Karpas-422 (cell line): ENCODE measurements at places on chromosomes 11 and 22.

DNA sequence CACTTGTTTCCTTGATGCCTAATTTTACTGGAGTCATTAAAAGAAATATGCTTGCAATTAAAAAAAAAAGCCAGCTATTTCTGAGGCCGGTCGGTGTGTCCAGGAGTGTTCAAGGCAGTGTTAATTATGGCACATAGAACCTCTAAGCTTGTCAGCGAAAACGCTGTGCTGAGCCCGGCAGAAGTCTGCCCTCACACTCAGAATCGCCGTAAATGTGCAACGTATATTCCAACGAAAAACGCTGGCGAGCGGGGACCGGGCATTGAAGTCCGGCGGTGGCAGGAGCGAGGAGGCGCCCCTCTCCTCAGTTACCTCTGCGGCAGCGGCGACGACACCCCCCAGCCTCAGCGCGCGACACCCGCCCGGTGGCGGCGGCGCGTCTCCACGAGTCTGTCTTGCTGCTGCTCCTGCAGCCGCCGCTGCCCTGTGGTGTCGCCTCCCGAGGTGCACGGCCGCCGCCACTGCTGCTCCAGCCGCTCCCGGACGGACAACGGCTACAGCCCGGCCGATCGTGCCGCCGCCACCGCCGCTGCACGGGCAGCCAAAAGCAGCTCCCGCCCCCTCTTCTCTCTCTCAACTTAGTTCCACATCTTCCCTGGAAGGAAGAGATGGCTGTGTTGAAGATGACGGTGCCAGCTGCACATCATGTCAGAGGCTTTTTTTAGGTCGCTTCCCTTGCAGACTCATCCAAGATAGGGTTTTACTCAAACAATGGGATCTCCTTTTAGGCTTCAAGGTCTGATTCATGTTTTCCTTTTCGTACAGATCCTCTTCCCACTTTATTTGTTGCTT, 56.0 kb downstream of the JAM3 start:
- H3K27me3 ChIP-seq, result no peaks in the 10 kb centered on the region
- no peaks in the 10 kb centered on the region for H3K4me1 ChIP-seq
- DNase-seq, result no peak
- H3K4me3 ChIP-seq, result no peak overlapping the region
- no peak overlapping the region for H3K27ac ChIP-seq

- no peak for DNase-seq
- H3K27ac ChIP-seq, result no peak overlapping the region
- no peak overlapping the region for H3K4me3 ChIP-seq
- no peaks in the 10 kb centered on the region for H3K4me1 ChIP-seq
Observed at GRCh38 chr11:129247135-129247534, 55.0 kb upstream of the ARHGAP32 start.

- H3K4me3 ChIP-seq, result no peak overlapping the region
- H3K36me3 ChIP-seq, result no peaks in the 10 kb centered on the region
- no peaks in the 10 kb centered on the region for H3K27me3 ChIP-seq
- no peak for DNase-seq
Observed at GRCh38 chr11:112881461-112881860, 79.8 kb upstream of the NCAM1 start.

GRCh38 chr11:92477686-92478085, 253.1 kb downstream of the FAT3 start:
- no peaks in the 10 kb centered on the region for H3K27me3 ChIP-seq
- no peaks in the 10 kb centered on the region for H3K36me3 ChIP-seq

GRCh38 chr11:92702805-92703448, 266.5 kb upstream of the MTNR1B start:
- H3K27ac ChIP-seq, result no peak overlapping the region
- H3K4me1 ChIP-seq, result no peaks in the 10 kb centered on the region
- no peak overlapping the region for H3K4me3 ChIP-seq
- H3K36me3 ChIP-seq, result no peaks in the 10 kb centered on the region
- DNase-seq, result no peak

DNA sequence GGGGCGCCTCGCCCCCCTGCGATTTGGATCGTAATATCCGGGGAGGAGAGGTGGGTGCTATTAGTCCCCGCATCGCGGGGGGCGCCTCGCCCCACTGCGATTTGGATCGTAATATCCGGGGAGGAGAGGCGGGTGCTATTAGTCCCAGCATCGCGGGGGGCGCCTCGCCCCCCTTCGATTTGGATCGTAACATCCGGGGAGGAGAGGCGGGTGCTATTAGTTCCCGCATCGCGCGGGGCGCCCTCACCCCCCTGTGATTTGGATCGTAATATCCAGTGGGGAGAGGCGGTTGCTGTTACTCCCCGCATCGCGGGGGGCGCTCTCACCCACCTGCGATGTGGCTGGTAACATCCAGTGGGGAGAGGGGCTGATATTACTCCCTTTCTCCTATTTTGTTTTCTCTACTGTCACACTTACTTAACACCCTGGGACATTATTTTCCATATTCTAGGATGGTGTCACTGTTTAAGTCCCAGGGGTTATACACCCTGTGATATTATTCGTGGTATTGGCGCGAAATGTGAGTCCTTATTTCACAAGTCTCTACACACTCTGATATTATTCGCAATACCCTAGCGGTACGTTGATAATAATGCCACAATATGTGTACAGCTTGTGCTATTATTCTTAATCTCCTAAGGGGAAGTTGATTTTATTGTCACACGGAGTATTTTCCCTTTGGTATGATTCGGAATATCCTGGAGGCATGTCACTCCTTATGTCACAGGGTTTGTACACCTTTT, 57.8 kb upstream of the ALDH3B2 start:
- no peak for DNase-seq
- no peaks in the 10 kb centered on the region for H3K36me3 ChIP-seq
- no peaks in the 10 kb centered on the region for H3K4me1 ChIP-seq
- H3K27me3 ChIP-seq, result no peaks in the 10 kb centered on the region
- H3K27ac ChIP-seq, result no peak overlapping the region
- H3K4me3 ChIP-seq, result no peak overlapping the region

GRCh38 chr11:95512682-95513081, 276.9 kb downstream of the FAM76B start:
- no peaks in the 10 kb centered on the region for H3K36me3 ChIP-seq
- no peaks in the 10 kb centered on the region for H3K4me1 ChIP-seq
- H3K4me3 ChIP-seq, result no peak overlapping the region

DNA sequence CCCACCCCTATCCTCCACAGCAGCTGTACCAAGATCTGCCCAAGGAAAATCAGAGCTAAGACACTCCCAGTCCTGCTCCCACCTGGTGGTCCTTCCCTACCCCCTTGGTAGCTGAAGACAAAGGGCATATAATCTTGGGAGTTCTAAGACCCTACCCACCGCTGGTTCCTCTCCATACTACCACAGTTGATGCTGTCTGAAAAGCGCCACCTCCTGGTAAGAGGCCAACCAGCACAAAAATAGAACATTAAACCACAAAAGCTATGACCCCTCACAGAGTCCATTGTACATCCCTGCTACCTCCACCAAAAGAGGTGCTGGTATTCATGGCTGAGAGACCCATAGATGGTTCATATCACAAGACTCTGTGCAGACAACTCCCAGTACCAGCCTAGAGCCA, 161.5 kb upstream of the ARHGAP42 start:
- H3K4me3 ChIP-seq, result no peak overlapping the region
- no peak overlapping the region for H3K27ac ChIP-seq
- peak; percentile 58 for DNase-seq
- no peaks in the 10 kb centered on the region for H3K36me3 ChIP-seq
- no peaks in the 10 kb centered on the region for H3K4me1 ChIP-seq
- no peaks in the 10 kb centered on the region for H3K27me3 ChIP-seq

GRCh38 chr11:41145420-41145819, 314.0 kb downstream of the LRRC4C start:
- no peak overlapping the region for H3K27ac ChIP-seq
- H3K4me3 ChIP-seq, result no peak overlapping the region
- no peaks in the 10 kb centered on the region for H3K4me1 ChIP-seq
- H3K27me3 ChIP-seq, result no peaks in the 10 kb centered on the region

DNA sequence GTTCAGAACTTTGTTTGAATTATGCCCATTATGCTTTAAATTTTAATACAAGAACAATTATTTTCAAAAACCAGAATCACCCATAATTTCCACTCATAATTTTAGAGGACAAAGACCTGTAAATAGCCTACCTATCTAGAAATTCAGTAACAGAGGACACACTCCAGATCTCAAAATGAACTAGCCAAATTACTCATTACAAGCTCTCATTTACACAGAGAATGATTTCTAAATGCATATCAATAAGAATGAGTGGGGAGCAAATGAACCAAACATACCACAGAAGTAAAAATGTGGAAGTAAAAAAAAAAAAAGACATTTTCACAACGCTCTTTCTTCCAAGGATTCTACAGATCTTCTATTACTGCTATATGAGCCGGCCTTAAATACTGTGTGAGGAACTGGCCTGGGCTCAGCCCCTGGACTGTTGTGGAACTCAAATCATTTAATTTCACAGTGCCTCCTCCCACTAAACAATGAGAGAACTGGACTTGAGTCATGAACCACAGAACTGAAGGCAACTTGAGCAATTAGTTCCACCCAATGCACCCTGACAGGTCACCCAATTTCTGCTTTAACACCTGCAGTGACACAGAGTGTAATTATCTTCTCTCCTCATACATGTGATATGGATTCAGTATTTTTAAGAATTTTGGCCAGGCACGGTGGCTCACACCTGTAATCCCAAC, 8.0 kb downstream of the MRTFA start:
- H3K4me3 ChIP-seq, result no peak overlapping the region
- H3K4me1 ChIP-seq, result peaks cover 14% of the 10 kb centered on the region
- 0 out of 2 replicates have a peak, but pooled peaks cover 4% of the 10 kb centered on the region for H3K36me3 ChIP-seq
- no peak for DNase-seq
- no peaks in the 10 kb centered on the region for H3K27me3 ChIP-seq

DNA sequence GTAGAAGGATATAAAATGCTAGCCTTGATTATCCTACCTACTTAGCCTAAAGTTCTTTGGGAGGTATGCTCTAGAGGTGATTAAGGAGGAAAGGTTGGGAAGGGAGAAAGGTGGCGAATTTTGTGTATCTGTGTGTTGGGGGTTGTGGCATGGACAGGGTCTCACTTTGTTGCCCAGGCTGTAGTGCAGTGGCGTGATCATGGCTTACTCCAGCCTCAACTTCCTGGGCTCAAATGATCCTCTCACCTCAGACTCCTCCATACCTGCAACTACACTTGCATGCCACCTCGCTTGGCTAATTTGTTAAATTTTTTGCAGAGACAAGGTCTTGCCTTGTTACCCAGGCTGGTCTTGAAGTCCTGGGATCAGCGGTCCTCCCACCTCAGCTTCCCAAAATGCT, 1094.8 kb downstream of the DLG2 start:
- no peak overlapping the region for H3K27ac ChIP-seq
- H3K36me3 ChIP-seq, result no peaks in the 10 kb centered on the region
- H3K4me3 ChIP-seq, result no peak overlapping the region
- H3K4me1 ChIP-seq, result peaks cover 7% of the 10 kb centered on the region
- no peak for DNase-seq

DNA sequence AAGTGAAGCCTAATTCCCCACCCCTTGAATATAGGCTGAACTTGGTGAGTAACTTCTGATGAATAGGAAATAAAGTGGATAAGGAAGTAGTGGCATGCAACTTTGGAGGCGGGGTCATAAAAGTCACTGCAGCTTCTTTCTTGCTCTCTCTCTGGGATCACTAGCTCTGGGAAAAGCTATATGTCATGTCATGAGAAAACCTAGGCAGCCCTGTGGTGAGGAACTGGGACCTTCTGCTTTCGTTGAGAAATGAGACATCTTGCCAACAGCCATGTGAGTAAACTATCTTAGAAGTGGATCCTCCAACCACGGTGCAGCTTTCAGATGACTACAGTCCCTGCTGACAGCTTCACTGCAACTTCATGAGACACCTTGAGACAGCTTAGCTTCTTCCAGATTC, 15.7 kb downstream of the ZNF214 start:
- H3K27ac ChIP-seq, result no peak overlapping the region
- H3K4me1 ChIP-seq, result no peaks in the 10 kb centered on the region
- no peak overlapping the region for H3K4me3 ChIP-seq
- H3K27me3 ChIP-seq, result no peaks in the 10 kb centered on the region

DNA sequence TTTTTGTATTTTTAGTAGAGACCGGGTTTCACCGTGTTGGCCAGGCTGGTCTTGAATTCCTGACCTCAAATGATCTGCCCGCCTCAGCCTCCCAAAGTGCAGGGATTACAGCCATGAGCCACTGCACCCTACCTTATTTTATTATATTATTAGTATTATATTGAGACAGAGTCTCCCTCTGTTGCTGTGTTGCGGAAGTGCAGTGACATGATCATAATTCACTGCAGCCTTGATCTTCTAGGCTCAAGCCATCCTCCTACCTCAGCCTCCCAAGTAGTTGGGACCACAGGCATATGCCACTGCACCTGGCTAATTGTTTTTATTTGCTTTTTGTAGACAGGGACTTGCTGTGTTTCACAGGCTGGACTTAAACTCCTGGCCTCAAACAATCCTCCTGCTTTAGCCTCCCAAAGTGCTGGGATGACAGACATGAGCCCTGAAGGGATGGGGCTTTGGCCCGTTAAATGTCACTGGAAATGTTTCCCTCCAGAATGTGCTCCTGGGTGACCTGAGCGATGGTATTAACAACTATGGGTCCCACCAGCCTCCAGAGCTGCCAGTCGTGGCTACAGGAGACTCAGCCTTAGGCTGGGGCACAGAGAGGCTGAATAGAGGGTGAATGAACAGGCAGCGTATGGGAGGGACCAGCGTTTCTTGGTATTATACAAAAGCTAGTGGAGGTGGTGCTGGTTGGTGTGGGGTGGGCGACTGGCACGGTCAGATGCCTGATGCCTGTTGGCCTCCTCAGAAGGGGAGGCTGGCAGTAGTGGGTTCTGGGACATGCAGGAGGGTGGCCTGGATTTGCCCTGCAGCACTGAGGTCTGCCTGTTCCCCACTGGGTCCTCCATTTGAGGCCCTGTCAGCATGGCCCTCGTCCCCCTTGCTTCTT, 7.3 kb downstream of the TANGO2 start:
- no peak overlapping the region for H3K4me3 ChIP-seq
- H3K27me3 ChIP-seq, result no peaks in the 10 kb centered on the region
- peak overlapping the region; percentile 71 for H3K27ac ChIP-seq
- DNase-seq, result peak; percentile 73

DNA sequence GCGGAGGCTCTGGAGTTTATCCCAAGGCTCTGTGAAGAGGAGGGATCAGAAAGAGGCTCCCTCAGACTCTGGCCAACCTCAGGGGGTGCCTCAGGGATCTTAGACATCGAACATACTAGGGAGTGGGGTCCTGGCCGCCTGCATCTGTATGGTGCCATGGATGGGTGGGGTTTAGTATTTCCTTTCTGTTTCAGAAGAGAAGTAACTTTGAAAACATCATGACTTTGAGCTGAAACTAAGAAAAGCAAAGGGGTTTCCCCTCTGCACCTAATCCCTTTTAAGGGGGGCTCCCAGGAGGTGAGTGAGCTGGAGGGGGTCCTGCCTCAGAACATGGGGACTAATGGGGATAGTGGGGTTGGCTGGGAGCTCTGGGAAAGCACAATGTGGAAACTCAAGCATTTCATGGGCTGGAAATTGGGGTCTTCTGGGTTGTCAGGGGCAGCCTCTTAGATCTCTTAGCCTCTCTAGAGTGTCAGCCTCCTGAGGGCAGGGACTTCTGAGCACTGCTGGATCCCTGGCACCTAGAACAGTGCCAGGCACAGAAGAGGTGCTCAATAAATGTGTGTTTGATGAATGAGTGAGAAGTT, 11.8 kb upstream of the SSTR3 start:
- no peak overlapping the region for H3K4me3 ChIP-seq
- no peak for DNase-seq
- H3K4me1 ChIP-seq, result peaks cover 21% of the 10 kb centered on the region
- no peaks in the 10 kb centered on the region for H3K27me3 ChIP-seq
- H3K27ac ChIP-seq, result no peak overlapping the region

- peaks cover 10% of the 10 kb centered on the region for H3K4me1 ChIP-seq
- H3K36me3 ChIP-seq, result no peaks in the 10 kb centered on the region
- no peak for DNase-seq
- H3K27ac ChIP-seq, result no peak overlapping the region
- no peaks in the 10 kb centered on the region for H3K27me3 ChIP-seq
Observed at GRCh38 chr11:111296196-111296595, 2.1 kb upstream of the POU2AF3 start.

GRCh38 chr11:67441098-67441563, 2.1 kb downstream of the CORO1B start:
- no peaks in the 10 kb centered on the region for H3K27me3 ChIP-seq
- peak; percentile 49 for DNase-seq
- H3K27ac ChIP-seq, result peak overlapping the region; percentile 56; the same call in 1 of the 2 replicates
- no peaks in the 10 kb centered on the region for H3K36me3 ChIP-seq
- peaks cover 63% of the 10 kb centered on the region for H3K4me1 ChIP-seq
